ENCODE measurements at places on chromosomes 16 and 17.
A peak's percentile ranks its signal among the peaks of the same experiment; 100 is the strongest.

DNA sequence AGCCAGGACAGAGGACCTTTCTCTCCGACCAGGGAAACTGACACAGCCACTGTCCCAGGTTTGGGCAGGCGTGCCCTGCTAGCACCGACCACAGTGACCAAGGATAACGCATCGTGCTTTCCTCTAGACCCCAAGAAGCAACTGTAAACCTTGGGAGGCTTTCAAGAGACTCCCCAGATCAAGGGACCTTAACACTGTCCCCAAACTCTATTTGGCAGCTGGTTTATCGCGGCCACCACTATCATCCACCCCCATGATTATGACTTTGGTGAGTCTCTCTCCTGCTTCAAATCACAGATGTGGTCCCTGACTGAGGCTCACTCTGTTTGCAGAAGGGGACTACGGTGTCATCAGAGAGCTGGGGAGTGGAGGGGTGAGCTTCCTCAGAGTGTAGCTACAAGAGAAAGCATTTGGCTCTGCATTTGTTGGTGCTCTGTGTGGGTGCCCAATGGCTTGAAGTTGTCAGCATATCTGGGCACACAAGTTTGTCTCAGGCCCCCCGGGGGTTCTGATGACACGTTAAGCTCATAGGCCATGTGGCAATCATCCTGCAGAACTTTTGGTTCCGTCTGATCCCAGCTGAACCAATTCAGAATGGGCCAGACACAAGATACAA is 408.0 kb downstream of the SLC39A11 start:
- DNase-seq = no peak

DNA sequence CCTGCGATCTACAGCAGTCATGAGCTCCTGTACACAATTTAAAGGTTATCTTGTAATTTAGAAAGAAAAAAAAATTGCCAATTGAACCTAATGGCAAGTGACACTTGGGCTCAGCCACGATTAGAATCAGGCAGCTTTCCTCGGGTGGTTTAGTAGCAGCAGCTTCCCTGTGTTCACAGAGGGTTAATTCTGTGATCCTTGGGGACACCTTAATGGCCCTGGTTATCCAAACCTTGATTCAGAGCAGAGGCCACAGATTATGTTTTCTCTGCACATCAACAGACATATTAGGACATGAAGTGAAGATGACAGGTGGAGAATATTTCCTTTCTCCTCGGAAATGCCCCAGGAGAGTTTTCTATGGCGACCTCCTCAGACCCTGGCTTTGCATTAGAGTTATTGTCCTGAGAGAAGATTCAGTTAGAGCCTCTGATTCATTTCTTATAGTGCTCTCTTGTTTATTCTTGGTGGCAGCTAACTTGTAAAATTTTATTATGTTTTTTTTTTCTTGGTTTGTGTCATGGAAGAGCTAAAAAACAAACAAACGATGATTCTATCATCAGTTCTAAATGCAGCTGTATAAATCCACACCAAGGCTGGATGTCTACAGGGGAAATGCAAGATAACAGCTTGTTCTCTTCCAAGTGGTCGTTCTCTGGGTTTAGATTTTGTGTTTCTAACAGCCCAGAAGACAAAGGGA is 351.2 kb upstream of the DYNLRB2 start:
- DNase-seq = no peak

- no peak for DNase-seq
Measured at GRCh38 chr17:80002690-80003490, 32.8 kb downstream of the TBC1D16 start.

DNA sequence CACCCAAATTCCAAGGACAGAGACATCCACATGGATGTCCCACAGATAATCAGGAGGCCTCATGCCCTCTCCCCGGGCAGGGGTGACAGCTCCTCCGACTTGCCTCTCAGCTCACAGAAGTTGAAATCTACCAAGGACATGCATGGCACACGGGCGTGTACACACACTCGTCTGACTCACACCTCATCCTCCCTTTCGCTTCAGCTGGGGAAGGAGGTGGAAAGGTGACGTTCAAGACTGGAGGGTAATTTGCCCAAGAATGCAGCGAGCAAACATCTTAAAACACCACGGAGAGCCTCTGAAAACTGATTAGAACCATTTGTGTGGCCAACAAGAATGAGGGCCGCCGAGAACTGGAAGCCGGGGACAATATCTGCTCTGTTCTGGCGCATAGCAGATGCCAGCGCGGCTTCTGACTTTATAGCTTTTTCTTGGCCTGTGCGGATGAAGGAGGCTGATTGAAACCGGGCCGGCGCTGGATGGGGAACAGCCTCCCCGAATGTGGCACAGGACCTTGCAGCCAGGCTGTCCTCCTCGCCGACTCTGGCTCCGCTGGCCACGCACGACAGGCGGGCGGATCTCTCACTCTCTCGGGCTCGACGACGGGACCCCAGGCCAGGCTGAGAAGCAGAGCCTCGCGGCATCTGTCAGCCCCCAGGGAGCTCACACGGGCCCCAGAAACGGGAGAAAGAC is 100.9 kb downstream of the C16orf95 start:
- no peak for DNase-seq

DNA sequence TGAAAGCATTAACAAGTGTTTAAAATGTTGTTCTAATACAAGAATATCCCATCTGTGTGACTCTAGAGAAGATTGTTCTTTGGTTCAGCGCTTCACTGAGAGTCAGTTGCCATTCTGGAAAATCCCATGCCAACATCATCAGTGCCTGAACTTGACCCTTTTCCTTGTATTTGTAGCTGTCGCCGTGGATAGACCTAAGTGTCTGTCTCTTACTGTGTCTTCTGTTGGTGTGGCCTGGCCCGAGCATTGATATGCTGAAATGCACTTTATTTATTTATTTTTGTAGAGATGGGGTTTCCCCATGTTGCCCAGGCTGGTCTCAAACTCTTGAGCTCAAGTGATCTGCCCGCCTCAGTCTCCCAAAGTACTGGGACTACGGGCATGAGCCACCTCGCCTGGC is 76.0 kb downstream of the MYH11 start:
- no peak for DNase-seq

- DNase-seq = no peak
Measured at GRCh38 chr17:2406271-2406902, 5.5 kb upstream of the MNT start.

GRCh38 chr16:3819746-3820724 is 60.5 kb downstream of the CREBBP start:
- no peak for DNase-seq

DNA sequence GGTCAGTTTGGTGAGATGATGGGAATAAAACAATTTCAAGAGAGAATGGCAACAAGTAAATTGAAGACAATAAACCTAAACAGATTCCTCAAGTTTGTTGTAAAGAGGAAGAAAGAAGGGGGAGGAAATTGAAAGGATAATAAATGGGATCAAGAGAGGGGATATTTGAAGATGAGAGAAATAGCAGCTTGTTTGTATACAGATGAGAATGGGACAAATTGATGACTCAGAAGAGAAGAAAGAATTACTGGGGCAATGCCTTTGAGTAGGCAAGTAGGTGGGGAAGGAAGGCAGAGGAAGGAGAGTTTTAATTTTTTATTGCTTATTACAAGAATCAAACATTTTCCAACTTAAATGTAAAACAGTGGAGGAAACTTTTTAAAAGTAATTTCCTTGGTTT is 98.3 kb downstream of the CHD9 start:
- no peak for DNase-seq

GRCh38 chr16:80564394-80564793 is 23.6 kb downstream of the DYNLRB2 start:
- no peak for DNase-seq

DNA sequence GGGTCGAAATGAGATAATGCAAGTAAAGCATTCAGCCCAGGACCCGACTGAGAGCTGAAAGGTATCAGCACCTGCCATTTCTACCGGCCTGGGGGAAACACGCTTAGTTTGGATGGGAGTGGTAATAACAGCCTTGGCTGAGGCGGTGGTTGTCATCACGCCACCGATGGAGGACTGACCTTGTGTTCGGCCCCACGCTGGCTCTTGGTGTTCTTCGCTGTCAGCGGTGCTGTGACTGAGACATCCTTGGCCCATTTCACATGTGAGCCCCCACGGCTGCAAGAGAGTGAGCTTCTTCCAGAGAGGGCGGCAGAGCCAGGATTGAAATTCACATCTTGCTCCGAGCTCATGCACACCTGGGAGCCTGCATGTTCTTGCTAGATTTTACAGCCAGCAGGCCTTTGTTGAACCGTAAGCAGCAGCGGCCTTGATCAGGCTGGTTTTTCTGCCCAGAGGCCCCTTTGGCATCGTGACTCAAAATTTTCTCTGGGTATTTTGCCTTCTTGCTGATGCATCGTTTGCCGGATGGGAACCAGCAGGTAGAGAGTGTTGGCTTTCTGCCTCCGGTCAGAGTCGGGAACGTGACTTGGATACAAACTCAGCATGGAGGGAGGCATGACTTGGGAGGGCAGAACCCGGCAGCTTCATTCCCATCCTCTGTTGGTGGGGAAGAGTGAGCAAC is 341.5 kb downstream of the SNX29 start:
- no peak for DNase-seq

GRCh38 chr16:58187092-58187491 is 10.8 kb downstream of the CSNK2A2 start:
- DNase-seq = no peak

DNA sequence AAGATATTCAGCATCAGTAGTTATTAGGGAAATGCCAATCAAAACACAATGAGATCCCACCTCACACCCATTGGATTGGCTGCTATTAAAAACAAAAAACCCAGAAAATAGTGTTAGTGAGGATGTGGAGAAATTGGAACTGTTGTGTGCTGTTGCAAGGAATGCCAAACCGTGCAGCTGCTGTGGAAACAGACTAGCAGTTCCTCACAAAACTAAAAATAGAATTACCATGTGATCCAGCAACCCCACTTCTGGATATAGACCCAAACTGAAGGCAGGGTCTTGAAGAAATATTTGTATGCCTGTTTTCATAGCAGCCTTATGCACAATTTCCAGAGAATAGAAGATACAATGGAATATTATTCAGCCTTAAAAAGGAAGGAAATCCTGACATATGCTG is 46.0 kb downstream of the FOXK2 start:
- no peak for DNase-seq

- no peak for DNase-seq
Measured at GRCh38 chr16:86316967-86317812, 193.1 kb upstream of the FOXF1 start.

DNA sequence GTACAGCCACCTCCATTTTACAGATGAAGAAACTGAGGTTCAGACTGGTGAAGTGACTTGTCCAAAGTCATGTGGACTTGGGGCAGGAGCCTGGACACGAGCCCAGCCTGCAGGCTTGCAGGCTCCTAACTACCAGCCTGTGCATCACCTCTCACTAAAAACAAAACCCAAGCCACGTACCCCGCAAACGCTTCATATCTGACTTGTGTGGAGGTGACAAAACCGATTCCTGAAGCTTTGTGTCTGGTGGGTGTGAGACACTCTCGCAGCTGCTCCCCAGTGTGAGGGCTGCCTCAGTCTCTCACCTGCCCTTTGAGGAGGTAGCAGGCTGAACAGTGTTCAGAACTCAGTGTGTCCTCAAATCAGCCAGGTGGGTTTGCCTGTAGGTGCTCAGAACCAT is 8.4 kb downstream of the HNF1B start:
- no peak for DNase-seq

DNA sequence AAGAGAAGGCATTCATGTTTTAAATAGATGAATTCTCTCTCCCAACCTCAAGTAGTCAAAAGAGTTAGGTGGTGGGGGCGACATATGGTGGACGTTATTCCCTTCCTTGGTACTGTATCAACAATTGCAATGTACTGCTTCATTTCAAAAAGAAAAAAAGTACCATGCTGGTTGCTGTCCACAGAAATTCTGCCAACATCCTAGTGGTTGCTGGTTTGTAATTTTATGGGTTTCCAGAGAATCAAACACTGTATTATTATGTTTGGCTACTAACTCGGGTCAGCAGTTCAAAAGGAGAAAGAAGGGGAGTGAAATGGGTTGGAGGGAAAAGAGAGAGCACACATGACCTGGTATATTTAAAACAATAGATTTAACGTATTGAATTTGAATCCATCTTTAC is 61.1 kb upstream of the KCNJ16 start:
- no peak for DNase-seq

GRCh38 chr17:36920032-36921005 is 17.0 kb upstream of the LHX1 start:
- peak; percentile 24 for DNase-seq

DNA sequence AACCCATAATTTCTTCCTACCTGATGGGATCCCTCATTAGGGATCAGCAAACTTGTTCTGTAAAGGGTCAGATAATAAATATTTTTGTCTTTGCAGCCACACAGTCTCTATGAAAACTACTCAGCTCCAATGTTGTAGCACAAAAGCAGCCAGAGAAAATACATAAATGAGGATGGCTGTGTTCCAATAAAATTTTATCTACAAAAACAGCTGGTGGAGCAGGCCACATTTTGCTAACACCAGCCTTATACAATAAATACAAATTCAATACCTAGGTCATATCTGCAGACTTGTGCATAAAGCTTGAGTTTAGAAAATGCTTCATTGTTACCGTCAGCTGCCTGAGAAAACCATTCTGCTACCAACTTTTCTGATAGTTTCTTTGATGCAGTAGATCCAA is 38.4 kb upstream of the INTS2 start:
- no peak for DNase-seq

DNA sequence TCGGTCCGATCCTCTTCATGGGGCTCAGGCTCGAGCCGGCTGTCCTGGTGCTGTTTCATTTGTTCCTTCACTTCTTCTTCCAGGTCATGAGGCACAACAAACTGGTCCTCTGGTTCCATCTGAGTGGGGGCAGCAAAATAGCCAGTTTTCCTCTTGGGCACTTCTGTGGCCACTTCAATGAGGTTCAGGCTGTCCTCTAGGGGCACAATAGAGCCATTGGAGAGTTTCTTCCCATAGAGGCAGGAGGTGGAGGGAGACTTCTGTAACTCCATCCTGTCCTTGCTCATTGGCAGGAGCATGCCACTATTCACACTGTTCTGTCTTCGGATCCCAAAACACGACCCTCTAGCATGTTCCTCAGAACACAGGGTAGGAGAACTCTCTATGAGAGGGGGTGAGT is 22.9 kb downstream of the MARVELD3 start:
- DNase-seq = no peak

GRCh38 chr16:30619202-30619601 is 9.0 kb upstream of the ZNF689 start:
- DNase-seq = no peak

GRCh38 chr16:27515874-27516353 is 33.8 kb downstream of the GTF3C1 start:
- no peak for DNase-seq

- DNase-seq = peak; percentile 88
Measured at GRCh38 chr16:89375021-89375420, 115.3 kb downstream of the ANKRD11 start.

GRCh38 chr17:59620518-59621259 is 994 bp downstream of the CLTC start:
- DNase-seq = peak; percentile 58
